ENCODE measurements at places on chromosomes 6 and 20. TPM values are rescaled to one million over a fixed set of nuclear protein-coding genes. Genes with fewer than 3 reads are reported as not detected.
A peak's percentile ranks its signal among the peaks of the same experiment; 100 is the strongest.

Gene CLVS2
- 0.17 TPM for total RNA-seq

Gene GSTA3
- total RNA-seq, result not detected

Gene OLIG3
- not detected for total RNA-seq

Gene LAMA4
- 261 TPM for total RNA-seq

Gene PRDM1
- total RNA-seq, result 2.5 TPM

Gene PKIG
- 319 TPM for total RNA-seq

Gene ZSCAN12
- 4.2 TPM for total RNA-seq

Gene OPN5
- total RNA-seq, result not detected

Gene COL10A1
- total RNA-seq, result not detected

Gene CHRNA4
- not detected for total RNA-seq

- no peak for DNase-seq
Observed at GRCh38 chr20:49272654-49273053, 5.2 kb downstream of the ZNFX1 start.

- peak; percentile 94 for DNase-seq
Observed at GRCh38 chr6:12012558-12013306, 620 bp downstream of the HIVEP1 start.

GRCh38 chr20:44651434-44651683 is 140 bp downstream of the ADA start:
- DNase-seq, result no peak

- no peak for DNase-seq
Observed at GRCh38 chr6:119453242-119454200, 104.0 kb upstream of the MAN1A1 start.

DNA sequence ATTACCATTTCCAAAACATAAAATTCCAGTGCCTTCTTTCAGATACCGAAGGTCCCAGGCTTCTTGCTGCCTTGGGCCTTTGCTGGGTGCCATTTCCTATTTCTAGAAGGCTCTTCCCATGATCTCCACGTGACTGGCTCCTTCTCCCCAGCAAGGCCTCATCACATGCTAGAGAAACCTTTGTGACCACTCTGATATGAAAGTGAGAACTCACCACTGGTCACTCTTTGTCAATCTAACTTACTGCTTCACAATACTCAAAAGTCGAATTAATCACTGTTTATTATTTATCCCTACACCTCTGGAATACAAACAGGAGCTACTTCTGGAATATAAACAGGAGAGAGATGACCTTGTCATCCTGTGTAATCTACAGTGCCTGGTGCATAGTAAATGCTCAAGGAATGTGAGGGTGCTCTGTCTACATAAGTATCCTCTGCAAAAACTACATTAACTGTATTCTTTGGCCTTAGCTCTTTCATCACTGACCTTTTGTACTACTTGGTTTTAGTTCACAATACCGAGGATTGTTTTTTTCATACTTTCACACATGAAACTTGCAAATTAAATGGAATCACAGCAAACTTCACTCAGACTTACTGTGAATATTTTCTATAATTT is 1.6 kb downstream of the STX7 start:
- DNase-seq, result no peak

DNA sequence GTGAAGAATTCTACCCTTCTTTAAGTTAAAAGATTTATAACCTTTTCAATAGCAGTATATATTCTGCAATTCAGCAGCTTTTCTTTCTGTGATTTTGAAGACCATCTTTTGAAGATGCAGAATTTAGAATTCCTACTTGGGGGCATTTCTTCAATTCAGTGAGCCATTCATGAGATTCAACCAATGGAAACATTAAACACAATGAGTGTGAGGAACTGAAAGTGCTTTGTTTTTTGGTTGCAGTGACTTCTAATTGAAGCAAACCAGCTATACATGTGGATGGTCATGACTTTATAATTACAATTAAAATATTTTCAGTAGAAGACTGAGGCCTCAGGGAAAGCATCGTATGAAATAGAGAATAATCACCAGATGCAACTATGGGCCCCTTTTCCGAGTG is 108.3 kb downstream of the CARMIL1 start:
- no peak for DNase-seq

DNA sequence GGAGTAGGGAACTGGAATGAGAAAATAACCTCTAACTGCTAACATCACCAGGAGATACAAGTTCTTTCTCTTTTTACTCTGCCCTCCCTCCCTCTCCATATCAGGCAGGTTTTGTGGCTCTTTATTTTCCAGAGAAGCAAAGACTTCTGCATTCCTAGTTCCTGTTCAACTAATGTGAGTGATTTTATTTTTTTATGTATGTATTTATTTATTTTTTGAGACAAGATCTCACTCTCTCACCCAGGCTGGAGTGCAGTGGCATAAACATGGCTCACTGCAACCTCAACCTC is 6.0 kb upstream of the IER3 start:
- DNase-seq, result no peak

DNA sequence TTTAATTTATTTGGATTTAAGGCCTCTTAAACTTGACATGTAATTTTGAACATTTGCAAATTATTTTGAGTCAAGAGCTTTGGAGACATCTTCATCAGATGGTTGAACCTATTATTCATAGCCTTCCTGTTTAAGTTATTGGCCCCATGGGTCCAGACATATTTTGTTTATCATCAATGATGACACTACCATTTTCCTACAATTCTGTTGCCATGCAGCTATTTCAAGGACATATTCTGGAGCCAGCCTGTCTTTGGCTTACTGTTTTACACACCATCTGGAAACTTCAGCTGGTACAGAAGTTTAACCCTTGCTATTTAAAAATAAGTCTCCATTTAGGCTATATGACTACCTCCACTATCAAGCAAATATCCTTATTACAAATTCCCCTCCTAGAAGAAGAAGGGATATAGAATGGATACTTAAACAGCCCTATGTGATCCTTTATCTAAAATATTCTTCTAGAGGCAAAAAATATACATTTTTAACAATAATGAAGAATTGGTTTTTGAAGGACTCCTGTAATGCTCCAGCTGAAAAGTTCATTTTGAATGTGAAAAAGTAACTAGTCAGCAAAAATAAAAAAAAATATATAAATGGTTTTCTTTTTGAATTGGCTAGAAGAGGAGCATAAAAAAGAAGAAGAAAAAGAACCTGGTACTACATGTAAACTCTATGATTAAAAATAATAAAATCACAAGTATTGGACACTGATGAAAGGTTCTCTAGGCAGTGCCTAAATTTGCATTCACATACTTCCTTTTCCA is 544.0 kb upstream of the HS3ST5 start:
- DNase-seq, result no peak

DNA sequence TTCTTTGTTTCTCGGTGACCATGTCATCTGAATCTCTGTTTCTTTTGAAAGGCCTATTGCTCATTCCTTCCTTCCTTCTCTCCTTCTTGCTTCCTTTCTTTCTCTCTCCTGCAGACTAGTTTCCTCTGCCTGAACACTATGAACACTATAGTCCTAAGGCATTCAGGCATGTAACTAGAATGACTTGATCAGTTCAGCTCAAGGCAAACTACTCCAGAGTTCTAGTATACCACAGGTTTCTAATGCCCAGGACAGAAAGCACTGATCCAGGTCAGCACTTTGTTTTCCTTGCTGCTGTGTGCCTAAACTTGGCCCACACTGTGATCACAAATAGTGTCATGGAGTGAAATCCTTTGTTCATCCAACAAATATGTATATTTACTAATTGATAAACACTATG is 324.1 kb upstream of the GJE1 start:
- no peak for DNase-seq

GRCh38 chr6:121596441-121596840 is 161.0 kb downstream of the GJA1 start:
- no peak for DNase-seq

- DNase-seq, result no peak
Observed at GRCh38 chr6:151121900-151122299, 117.9 kb upstream of the AKAP12 start.

GRCh38 chr20:15342991-15343523 is 1005.6 kb upstream of the FLRT3 start:
- DNase-seq, result no peak

- peak; percentile 70 for DNase-seq
Observed at GRCh38 chr6:31478186-31478950, 19.6 kb upstream of the MICB start.

GRCh38 chr6:138529478-138529877 is 30.2 kb upstream of the NHSL1 start:
- no peak for DNase-seq

GRCh38 chr6:56378966-56379585 is 131.7 kb upstream of the COL21A1 start:
- no peak for DNase-seq

DNA sequence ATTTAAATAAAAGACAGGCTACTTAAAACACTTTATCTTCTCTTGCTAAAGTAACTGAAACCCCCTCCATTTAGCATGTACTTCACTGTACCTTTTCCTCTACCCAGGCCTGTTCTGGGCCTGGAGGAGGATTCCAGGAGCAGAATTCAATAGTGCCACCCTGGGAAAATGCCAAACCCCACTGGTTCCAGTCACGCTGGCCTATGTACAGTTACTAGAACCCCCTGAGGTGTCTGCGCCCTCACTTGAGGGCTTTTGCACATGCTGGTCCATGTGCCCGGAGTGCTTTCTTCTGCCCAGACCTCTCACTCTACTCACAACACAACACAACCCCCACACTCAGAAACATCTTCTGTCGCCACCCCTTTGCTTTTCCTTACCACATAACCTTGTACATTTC is 45.5 kb downstream of the TRAM2 start:
- DNase-seq, result no peak

DNA sequence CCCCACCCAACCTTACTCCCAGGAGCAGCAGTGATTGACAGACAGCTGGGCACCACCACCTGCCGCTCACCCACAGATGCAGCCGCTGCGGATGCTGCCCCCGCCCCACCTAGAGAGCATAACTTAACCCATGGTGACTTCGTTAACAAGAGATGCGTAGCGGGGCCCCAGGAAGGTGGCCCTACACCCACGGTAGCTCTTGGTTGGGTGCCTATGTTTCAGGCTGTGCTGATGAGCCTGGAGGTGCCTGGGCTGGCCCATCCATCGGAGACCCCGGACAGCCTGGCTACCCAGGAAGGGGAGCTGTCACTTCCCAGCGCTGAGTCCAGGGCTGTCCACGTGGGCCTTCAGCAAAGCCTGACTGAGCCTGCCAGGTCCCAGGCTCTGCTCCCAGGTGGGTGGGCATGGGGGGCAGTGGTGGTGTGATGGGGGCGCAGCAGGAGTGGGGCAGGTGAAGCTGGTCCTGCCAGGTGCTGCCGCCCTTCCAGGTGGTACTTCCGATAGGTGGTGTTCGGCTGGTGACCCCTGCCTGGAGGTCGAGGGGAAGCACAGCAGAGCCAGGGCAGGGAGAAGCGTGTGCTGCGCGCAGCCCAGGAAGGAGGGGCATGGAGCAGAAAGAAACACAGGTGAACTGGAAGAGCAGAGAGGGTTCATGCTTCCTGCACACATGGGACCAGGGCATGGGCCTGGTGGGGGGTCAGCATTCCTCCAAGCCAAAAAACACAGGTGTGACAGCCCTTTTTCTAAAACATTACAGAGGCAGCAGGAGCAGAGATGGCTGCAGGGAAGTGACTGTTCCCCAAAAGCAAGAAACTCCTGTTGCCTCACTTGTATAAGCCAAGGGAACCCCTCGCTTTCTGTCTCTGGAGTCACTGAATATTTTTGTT is 56.9 kb downstream of the SYNJ2 start:
- DNase-seq, result no peak

GRCh38 chr6:26123947-26124780 is 36.9 kb downstream of the HFE start:
- DNase-seq, result peak; percentile 97

DNA sequence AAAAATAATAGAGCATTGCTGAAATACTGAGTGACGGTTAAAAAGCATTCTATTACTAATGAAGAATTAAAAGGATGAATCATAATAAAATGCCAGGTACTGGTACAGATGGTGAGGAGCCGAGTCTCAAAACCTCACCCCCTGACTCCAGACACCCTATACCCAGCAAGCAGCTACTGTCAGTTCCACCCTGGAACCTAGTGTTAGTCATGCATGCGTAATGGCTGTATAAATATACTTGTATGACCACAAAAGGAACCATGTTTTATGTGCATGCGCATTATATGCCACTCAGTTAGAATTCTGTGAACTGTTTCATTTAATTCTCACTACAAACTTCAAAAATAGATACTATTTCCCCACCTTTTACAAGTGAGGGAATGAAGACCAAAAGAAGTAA is 568.7 kb upstream of the RNF217 start:
- no peak for DNase-seq

GRCh38 chr6:7846966-7847818 is 63.4 kb downstream of the TXNDC5 start:
- DNase-seq, result no peak

GRCh38 chr6:43668151-43669028 is 19.2 kb downstream of the MRPS18A start:
- DNase-seq, result no peak

DNA sequence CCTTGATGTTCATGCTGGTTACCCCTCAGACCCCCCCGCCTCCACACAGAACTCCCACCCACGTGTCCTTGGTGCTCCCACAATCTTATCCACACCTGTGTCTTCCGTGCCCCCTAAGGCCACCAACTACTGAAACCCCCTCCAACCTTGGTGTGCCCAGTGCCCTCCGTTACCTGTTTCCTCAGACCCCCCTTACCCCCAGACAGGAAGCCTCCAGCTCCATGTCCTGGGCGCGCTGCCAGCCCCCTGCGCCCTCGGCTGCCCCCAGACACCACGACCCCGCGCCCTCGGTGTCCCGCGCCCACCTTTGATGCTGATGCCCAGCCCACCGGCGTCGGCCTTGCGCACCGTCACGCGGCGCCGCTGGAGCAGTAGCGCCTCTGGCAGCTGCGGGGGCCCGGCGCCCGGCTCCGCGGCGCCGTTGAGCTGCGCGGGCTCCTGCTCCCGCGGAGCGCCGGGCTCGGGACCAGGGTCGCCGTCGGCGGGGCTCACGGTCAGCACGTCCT is 504 bp downstream of the SNTA1 start:
- DNase-seq, result no peak

DNA sequence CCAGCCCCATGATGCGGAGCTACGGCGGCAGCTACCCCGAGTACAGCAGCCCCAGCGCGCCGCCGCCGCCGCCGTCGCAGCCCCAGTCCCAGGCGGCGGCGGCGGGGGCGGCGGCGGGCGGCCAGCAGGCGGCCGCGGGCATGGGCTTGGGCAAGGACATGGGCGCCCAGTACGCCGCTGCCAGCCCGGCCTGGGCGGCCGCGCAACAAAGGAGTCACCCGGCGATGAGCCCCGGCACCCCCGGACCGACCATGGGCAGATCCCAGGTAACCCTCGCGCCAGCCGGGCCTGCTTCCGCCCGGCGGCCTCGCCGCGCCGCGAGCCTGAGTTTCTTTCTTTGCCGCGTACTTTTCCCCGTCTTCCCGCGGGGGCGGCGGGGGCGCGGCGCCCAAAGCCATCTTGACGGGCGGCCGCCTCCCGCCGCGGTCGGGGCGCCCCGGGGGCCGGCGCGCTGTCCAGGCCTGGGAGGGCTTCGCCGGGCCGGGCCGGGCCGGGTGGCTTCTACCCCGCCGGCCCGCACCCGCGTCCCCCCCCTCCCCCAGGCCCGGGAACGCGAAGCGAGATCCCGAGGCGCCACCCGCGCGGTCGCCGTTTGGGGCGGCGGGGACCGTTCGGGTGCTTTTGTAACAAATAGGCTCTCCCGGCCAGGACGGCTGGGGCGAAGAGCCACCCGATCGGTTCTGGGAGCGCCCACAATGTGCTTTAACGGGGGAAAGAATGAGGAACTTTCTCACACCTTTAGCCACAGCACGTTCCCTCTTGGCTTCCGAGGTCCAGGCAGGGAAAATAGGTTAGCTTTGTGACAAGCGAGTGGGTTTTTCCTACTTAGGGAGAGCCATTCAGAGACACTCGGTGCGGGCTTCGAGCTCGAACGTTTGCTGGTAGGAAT is 2.3 kb downstream of the ARID1B start:
- DNase-seq, result no peak

GRCh38 chr20:52766645-52767435 is 205.3 kb upstream of the TSHZ2 start:
- DNase-seq, result no peak

- no peak for DNase-seq
Observed at GRCh38 chr20:60642541-60642940, 609.5 kb upstream of the CDH4 start.
